ENCODE measurements at places on chromosomes 7 and 10. TPM values are rescaled to one million over a fixed set of nuclear protein-coding genes. Genes with fewer than 3 reads are reported as not detected.

Gene GRID1
- 1.3 TPM for total RNA-seq

Gene SSC4D
- 1.3 TPM for total RNA-seq

Gene PPIA
- total RNA-seq, result 524 TPM

DNA sequence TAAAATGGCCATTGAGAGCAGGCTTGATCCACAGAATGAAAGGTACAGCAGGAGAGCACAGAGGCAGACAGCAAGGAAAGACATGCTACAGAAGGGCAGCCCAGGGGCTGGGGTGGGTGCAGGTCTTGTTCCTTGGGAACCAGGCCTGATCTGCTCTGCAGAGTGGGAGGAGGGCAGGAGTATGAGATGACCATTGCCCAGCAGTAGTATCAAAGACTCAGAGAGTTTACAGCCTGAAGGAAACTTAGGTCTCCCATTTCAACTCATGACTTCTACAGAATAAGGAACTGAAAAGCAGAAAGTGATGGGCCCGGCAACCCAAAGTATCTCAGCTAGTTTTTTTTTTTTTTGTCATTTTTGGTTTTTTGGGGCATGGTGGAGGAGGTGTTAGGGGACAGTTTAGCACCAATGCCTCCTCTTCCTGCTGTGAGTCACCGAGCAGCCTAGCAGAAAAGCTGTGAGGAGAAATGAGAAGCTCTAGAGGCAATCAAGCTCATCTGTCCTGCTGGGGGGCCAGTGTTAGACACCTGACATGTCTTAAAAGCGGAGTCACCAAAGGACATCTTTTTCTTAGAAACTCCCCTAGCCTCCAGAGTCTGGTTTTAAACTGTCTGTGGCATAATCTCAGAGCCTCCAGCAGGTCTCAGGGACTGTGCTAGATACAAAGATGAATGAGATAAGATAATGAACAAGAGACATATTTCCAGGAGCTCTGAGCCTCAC, 34.3 kb upstream of the HERPUD2 start:
- no peak for DNase-seq

GRCh38 chr10:17470246-17470645, 15.9 kb upstream of the ST8SIA6 start:
- DNase-seq, result no peak

DNA sequence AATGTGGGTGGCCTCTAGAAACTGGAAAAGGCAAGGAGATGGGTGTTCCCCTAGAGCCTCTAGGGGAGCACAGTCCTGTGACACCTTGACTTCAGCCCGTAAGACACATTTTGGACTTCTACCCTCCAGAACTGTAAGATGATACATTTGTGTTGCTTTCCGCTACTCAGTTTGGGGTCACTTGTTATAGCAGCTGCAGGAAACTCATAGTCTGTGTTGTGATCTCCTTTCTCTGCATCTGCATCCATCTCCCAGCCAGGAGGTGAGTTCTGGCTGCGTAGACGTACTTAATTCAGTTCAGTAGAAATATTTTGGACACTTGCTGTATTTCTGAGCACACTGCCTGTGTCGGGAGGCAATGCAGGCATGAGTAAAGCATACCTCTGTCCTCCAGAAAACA, 29.3 kb upstream of the DMBT1 start:
- DNase-seq, result no peak

DNA sequence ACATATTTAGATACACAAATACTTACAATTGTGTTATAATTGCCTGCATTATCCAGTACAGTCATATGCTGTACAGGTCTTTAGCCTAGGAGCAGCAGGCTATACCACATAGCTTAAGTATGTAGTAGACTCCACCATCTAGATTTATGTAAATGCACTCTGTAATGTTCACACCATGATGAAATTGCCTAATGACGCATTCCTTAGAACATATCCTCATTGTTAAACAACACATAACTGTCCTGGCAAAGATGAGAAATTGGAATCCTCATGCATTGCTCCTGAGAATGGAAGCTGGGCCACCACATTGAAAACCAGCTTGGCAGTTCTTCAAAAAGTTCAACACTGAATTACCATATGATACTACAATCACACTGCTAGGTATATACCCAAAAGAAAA, 1002.8 kb upstream of the CELF2 start:
- no peak for DNase-seq

DNA sequence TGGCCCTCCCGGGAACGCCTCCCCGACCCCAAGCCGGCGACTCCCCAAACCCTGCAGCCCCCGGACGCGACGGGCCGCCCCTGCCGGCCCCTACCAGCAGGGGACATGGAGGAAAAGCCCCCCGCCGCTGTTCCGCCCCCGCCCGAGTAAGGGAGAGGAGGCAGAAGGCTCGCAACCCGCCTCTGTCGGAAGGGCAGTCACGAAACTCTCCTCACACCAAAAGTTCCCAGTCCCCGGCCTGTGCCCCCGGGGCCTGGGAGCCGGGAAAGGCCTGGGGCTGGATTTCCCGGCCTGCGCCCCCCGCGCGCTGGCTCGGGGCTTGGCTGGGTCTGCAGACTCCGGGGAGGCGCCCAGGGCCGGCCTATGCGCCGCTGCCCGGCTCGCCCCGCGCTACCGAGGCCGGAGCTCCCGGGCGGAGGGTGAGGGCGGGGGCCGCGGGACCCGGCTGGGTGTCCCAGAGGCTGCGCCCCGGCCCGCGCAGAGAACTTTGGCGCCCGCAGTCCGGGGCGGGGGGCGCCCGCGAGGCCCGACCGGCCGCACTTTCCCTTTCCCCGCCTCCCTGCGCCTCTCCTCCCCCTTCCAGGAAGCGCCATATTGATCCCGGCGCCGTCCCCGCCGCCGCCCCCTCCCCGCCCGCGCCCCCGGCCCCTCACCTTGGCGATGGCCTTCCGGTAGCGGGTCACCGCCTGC, 728 bp downstream of the PARD3 start:
- peak; percentile 68 for DNase-seq

DNA sequence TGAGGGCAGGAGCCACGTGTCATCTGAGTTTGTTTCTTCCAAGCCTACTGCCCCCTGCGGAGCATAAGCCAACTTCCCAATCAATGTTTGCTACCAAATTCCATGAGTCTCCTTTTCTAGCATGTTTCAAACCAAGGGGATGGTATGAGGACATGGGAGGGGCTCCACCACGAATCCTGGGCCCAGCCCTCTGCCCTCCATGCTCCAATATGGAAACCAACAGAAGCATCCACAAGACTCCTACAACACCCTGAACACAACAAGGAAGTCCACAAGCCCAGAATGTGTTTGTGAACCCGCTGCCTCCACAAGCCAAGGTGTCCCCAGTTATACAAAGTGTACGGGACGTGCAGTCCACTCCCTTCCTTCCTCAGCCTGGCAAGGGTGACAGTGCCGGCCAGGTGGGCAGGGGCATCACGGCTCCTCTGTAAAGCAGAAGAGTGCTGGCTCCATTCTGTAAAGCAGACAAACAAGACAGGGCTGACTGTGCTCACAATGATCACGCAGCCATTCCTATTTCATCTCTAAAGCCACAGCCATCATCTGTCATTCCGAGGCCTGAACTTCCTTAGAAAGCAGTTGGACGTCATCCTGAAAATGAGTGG, 466.1 kb downstream of the PTPRN2 start:
- no peak for DNase-seq
